ENCODE measurements at places on chromosomes 1 and 21. TPM values are rescaled to one million over a fixed set of nuclear protein-coding genes. Genes with fewer than 3 reads are reported as not detected.

DNA sequence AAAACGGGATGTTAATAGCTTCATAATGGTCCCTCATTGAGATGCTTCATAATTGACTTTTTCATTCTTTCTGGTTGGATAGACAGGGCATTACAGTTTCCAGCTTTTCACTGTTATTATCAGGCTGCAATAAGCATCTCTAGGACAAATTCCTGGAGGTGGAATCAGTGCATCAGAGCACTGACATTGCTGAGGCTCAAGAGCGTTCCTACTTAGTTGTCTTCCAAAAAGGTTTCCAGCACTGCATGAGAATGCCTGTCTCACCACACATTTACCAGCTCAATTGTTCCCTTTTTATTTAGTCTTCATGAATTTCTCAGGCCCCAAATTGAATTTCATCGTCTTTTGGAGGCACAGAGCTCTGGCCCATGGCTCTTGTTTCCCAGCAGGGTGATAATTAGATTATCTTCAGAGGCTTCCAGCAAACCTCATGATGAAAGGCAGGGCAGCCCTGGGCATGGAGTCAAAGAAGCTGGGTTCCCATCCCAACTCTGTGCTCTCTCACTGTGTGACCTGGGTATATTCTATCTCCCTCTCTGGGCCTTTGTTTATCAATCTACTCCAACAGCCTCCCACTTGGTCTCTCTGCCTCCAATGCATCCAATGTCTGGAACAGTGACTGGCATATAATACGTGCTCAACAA, 451.4 kb downstream of the PTPRU start:
- DNase-seq = no peak
- H3K27me3 ChIP-seq = peaks cover 2% of the 10 kb centered on the region
- no peaks in the 10 kb centered on the region for H3K36me3 ChIP-seq
- H3K4me3 ChIP-seq = no peak overlapping the region
- no peak overlapping the region for H3K27ac ChIP-seq

ZNF648 gene
- 0.67 TPM for total RNA-seq

GRCh38 chr1:65026235-65026634, 59.9 kb upstream of the JAK1 start:
- no peaks in the 10 kb centered on the region for H3K36me3 ChIP-seq
- no peak for DNase-seq
- H3K4me3 ChIP-seq = no peak overlapping the region
- no peak overlapping the region for H3K27ac ChIP-seq
- no peaks in the 10 kb centered on the region for H3K27me3 ChIP-seq

DNA sequence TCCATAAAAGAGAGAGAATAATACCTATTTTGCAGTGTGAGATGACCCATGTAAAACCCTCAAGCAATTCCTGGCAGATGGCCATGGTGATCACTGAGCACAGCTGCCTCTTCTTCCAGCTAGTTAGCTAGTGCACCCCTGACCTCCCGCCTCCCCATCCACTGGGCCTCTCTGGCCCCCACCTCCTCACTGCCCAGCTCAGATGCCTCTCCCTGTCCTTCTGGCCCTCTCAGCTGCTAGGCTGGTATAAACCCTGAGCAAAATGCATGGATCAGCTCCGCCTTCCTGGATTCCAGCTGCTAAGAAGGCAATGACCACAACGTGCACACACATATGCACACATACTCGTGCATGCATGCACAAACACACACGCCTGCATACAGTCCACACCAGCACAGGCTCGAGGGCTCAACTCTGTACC, 117.2 kb downstream of the DMRTB1 start:
- no peak overlapping the region for H3K4me3 ChIP-seq
- no peaks in the 10 kb centered on the region for H3K27me3 ChIP-seq
- H3K27ac ChIP-seq = no peak overlapping the region

DNA sequence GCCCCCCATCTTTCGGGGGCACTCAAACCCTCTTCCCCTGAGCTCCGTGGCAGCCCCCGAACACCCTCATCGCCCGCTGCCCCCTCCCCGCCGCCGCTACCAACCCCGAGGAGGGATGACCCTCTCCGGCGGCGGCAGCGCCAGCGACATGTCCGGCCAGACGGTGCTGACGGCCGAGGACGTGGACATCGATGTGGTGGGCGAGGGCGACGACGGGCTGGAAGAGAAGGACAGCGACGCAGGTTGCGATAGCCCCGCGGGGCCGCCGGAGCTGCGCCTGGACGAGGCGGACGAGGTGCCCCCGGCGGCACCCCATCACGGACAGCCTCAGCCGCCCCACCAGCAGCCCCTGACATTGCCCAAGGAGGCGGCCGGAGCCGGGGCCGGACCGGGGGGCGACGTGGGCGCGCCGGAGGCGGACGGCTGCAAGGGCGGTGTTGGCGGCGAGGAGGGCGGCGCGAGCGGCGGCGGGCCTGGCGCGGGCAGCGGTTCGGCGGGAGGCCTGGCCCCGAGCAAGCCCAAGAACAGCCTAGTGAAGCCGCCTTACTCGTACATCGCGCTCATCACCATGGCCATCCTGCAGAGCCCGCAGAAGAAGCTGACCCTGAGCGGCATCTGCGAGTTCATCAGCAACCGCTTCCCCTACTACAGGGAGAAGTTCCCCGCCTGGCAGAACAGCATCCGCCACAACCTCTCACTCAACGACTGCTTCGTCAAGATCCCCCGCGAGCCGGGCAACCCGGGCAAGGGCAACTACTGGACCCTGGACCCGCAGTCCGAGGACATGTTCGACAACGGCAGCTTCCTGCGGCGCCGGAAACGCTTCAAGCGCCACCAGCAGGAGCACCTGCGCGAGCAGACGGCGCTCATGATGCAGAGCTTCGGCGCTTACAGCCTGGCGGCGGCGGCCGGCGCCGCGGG, 837 bp downstream of the FOXD3 start:
- peaks cover 22% of the 10 kb centered on the region for H3K4me1 ChIP-seq
- no peak overlapping the region for H3K27ac ChIP-seq
- H3K36me3 ChIP-seq = no peaks in the 10 kb centered on the region
- peak; percentile 37 for DNase-seq
- H3K27me3 ChIP-seq = peaks cover 34% of the 10 kb centered on the region

DNA sequence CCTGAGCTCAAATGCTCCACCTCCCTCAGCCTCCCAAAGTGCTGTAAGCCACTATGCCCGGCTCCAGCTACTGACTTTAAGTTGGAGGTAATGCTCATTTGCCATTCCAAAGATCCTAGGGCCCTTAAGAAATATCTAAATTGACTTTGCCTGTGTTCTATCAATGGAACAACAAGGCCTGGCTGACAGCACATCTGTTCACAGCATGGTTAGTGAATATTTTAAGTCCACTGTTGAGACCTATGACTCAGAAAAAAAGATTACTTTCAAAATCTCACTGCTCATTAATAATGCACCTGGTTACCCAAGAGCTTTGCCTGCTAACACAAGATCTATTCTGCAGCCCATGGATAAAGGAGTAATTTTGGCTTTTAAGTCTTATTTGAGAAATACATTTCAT, 3.5 kb upstream of the SSX2IP start:
- no peak overlapping the region for H3K27ac ChIP-seq
- no peak overlapping the region for H3K4me3 ChIP-seq
- peaks cover 3% of the 10 kb centered on the region for H3K4me1 ChIP-seq
- H3K36me3 ChIP-seq = no peaks in the 10 kb centered on the region

DNA sequence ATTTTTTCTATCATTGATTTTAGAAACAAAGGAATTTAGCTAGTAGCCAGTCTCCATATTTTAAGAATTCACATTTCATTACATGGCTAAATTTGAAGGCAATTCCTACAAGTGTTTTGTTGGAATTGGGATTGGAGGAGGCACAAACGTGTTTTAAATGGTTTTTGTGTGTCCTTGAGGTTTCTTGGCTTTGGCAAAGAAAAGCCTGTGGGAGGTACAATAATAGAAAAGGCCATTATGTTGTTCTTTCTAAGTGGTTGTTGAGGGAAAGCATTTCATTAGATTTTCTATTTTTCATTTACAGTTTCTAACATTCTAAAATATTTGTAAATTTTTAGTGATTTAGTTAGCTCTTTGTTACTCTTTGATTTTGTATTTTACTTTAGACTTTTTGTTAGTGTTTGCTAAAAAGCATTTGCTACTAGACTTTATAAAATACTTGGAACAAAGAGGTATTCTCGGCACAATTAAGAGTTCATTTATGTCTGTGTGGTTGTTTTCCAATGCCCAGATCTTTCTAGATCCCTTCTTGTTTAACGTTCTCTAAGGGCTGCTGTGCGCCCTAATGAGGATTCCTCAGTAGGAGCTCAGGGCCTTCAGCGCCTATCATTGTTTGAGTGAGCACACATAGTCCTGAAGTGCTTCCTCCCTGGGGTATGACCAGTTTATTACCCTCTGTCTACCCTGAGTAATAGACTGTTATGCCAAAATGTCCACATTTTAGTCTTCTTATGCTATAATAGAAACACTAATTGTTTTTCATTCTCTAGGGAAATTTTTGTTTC, 70.0 kb upstream of the KIAA1614 start:
- H3K27me3 ChIP-seq = no peaks in the 10 kb centered on the region
- no peaks in the 10 kb centered on the region for H3K4me1 ChIP-seq
- no peak for DNase-seq
- H3K36me3 ChIP-seq = no peaks in the 10 kb centered on the region
- H3K27ac ChIP-seq = no peak overlapping the region
- H3K4me3 ChIP-seq = no peak overlapping the region

DNA sequence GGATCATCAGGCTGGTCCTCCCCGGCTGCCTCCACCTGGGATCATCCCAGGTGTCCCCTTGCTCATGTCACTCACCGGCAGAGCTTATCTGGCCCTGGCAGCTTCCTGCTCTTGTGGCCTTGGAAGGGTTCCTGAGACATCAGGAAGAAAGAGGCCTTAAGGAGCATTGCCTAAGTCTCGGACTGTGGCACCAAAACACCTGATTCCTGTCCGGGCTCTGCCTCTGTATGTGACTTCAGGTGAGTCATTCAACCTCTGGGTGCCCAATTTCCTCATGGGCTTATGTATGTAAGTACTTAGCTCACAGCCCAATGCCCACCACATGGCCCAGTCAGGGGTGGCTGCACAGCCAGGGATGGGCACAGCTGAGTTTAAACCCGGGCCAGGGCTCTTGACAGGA, 255.9 kb upstream of the VAMP3 start:
- H3K36me3 ChIP-seq = no peaks in the 10 kb centered on the region
- no peaks in the 10 kb centered on the region for H3K27me3 ChIP-seq
- no peak overlapping the region for H3K4me3 ChIP-seq

HS2ST1 gene
- 11.8 TPM for total RNA-seq

- H3K27me3 ChIP-seq = no peaks in the 10 kb centered on the region
- peaks cover 7% of the 10 kb centered on the region for H3K36me3 ChIP-seq
- DNase-seq = no peak
- no peak overlapping the region for H3K27ac ChIP-seq
- no peak overlapping the region for H3K4me3 ChIP-seq
Observed at GRCh38 chr1:66999640-67000400, 54.1 kb downstream of the SLC35D1 start.

DNA sequence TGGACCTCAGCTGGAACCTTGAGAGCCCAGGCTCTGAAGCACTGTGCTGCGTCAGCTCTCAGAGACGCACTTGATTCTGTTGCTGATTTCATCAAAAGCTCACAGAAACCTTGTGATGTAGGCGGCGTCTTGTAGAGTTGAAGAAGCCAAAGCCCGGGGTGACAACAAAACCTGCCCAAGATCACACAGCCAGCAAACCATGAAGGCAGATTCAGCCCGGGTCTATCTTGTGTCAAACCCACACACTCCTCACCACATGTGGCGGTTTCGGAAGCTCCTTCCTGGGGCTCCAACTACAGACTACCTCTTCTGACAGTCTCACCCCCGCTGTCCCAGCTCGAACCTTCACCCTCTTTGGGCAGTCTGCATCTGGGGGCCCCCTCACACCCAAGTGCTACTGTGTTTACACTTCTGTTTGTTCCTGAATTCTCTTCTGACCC, 50.4 kb downstream of the TENT5C start:
- H3K27me3 ChIP-seq = no peaks in the 10 kb centered on the region
- no peaks in the 10 kb centered on the region for H3K36me3 ChIP-seq
- no peak overlapping the region for H3K27ac ChIP-seq
- no peak overlapping the region for H3K4me3 ChIP-seq
- DNase-seq = no peak
- no peaks in the 10 kb centered on the region for H3K4me1 ChIP-seq

- DNase-seq = no peak
- no peak overlapping the region for H3K27ac ChIP-seq
- H3K4me1 ChIP-seq = no peaks in the 10 kb centered on the region
- no peak overlapping the region for H3K4me3 ChIP-seq
- no peaks in the 10 kb centered on the region for H3K27me3 ChIP-seq
Observed at GRCh38 chr1:175178456-175178855, 14.1 kb downstream of the KIAA0040 start.

B3GALT2 gene
- total RNA-seq = 0.25 TPM

SRSF4 gene
- 26.3 TPM for total RNA-seq

- no peaks in the 10 kb centered on the region for H3K4me1 ChIP-seq
- DNase-seq = no peak
- H3K27ac ChIP-seq = no peak overlapping the region
- H3K36me3 ChIP-seq = no peaks in the 10 kb centered on the region
Observed at GRCh38 chr21:20802201-20802600, 196.0 kb upstream of the NCAM2 start.

DNA sequence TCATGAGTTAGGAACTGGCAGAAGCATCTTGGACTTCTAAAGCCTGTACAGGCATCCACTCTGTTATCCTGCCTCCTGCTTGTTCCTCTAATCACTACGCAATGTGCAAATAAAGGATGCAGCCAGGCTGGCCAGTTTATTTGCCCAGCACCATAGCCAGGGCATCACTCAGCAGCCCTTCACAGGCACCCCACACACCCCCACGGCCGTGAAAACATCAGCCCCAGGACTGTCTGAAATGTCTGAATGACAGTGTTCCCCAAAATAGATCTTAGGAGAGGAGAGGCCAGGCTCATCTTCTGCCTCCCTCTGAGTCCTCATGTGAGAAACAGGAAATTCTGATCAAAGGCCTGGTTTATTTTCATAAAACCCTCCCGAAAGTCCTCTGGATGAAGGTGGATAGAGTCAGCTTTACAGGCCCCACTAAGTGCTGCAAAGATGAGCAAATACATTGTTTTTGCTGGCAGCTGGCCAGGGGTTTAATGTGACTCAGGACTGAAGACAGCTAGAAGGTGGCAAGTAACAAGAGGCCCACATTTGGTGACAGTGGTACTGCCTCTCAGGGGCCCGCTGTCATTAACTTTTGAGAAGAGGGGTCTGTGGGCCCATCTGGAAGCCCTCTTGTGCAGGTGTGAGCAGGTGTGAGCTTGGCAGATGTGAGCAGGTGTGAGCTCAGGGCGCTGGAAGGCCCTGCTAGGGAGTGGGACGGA, 32.9 kb downstream of the GRHL3 start:
- no peaks in the 10 kb centered on the region for H3K27me3 ChIP-seq
- no peaks in the 10 kb centered on the region for H3K36me3 ChIP-seq
- no peak overlapping the region for H3K4me3 ChIP-seq
- no peak overlapping the region for H3K27ac ChIP-seq
